ENCODE measurements at places on chromosomes 1 and 21. TPM values are rescaled to one million over a fixed set of nuclear protein-coding genes. Genes with fewer than 3 reads are reported as not detected.

DNA sequence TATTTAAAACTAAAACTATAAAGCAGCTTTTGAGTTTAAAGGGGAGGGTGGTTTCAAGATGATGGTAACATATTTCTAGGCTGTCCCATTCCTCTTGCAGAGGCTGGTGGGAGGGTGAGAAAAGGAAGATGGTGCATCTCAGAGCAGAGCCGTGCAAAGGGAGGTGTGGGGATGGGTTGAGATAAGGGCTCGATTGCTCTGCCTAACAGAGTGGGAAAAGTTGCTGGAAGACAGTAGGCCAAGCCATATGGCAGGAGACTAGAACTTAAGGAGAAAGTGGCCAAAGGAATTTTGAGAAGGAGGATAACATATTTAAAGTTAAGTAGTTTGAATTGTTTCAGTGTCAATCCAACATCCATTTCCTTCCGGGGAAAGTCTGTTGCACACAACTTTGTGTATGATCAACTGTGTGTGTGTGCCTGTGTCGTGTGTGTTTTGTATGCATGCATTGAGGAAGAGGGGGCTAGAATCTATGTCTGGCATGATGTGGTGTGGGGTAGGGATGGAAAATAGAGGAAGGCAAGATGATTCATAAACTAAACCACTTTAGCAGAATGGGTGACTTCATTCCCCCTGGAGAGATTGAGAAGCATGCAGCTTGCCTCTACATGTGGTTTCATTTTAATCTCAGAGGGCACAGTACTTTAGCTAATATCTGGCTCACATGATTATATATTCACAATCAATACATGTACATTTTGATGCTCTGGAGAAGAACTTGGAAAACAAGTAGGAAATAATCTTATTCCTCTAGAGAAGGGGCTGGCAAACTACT, 145.0 kb upstream of the DNAH14 start:
- no peak for DNase-seq

DNA sequence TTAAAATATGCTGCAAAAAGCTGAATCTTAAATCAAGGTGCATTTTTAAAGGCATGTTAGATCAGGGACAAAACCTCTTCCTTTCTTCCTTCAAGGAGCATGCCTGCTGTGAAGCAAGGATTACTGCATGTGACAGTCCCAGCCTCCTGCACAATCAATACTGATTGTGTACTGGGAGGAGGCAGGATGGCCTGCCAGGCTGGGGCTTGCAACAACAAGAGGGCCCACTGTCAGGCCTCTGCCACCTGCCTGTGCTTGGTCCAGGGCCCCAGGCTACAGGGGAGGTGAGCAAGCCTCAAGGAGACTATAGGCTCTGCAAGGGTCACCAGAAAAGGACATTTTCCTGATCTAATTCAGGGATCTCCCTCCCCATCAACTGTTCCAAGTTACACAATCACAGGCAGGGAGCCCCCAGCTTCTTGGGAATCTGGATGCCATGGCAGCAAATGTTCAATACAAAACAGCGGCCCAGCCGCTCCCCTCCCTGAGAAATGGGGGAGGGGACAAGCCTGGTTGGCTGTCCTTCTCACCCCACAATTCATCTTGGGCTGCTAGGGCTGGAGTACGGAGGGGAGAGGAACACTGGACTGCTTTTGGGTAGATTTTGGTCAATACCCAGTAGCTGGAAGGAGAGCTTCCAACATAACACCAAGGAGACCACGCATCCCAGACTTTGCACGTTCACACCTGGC, 76.7 kb downstream of the SSBP3 start:
- DNase-seq: no peak

DNA sequence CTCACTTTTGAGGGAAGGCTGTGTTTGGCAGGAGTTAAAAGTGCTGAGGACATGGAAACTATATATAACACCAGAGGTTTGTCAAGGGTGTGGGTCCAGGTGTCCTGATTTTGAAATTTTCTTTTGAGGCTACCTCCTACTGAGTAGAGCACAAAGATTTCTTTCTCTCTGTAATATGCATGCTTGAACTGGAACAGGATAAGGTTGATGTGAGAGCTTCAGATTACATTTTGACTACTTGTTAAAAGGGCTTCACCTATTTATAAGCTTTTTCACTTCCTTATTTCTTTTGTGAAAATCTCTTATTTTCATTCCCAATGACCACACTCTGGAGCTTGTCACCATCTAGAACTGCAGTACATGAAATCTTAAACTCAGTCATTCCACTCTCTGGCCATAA, 59.8 kb upstream of the PLA2G4A start:
- DNase-seq: no peak

GRCh38 chr1:78210175-78210574, 164.4 kb downstream of the GIPC2 start:
- no peak for DNase-seq

DNA sequence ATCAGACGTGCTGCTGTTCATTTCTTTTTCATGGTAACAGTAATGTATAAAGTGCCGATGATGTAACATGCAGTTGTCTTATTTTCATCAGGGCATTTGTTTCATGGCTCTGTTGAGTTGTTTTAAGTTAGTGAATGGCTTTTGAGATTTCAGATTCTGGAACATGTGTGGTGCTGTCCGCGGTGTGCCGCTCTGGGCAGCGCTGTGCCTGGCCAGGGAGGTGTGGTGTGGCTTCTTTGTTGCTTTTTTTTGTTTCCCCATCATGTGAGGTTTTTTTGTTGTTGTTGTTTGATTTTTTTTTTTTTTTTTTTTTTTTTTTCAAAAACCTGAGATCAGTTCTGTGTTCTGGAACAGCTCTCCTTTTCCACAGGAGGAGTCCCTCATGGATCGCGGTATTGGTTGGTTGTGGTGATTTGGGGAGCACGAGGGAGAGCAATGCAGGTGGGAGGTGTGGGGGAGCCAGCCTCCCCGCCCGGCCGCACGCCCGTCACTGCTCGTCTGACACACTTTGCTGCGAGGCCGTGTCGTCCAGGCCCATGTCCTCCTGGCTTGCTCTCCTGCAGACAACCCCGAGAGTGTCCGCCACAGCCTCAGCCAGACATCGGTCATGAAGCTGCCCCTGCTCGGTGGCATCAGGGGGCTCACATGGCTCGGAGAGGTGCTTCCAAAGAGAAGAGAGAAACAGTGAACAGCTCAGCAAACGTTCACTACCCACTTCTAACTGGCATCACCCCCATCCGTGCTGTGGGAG, 33.6 kb downstream of the NTPCR start:
- no peak for DNase-seq

- DNase-seq: no peak
These were observed 38.8 kb downstream of the DTL start for GRCh38 chr1:212074313-212074712.

- DNase-seq: no peak
These were observed 13.4 kb downstream of the VANGL2 start for GRCh38 chr1:160413716-160414115.

- peak; percentile 13 for DNase-seq
These were observed 111.9 kb downstream of the PTPN14 start for GRCh38 chr1:214439352-214440119.

GRCh38 chr1:9836632-9836960, 12.8 kb upstream of the CLSTN1 start:
- DNase-seq: no peak

DNA sequence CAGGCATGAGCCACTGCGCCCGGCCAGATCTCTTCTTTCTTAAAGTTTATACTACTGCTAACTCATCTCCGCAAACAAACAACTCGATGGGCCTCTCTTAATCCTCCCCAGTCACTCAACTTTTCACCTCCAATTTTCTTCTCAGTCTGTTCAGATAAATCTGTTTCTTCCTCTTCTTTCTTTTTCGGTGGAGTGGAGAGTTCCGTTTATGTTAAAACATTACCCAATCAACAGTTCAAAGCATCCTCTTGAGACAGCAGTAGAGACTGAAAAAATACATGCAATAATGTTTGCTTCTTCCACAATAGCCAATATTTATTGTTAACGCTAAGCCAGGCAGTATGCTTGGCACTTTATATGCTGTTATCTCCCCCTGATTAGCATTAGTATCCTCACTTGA, 1.4 kb upstream of the ANKRD13C start:
- no peak for DNase-seq

GRCh38 chr1:43495204-43495603, 35.5 kb upstream of the PTPRF start:
- no peak for DNase-seq

DNA sequence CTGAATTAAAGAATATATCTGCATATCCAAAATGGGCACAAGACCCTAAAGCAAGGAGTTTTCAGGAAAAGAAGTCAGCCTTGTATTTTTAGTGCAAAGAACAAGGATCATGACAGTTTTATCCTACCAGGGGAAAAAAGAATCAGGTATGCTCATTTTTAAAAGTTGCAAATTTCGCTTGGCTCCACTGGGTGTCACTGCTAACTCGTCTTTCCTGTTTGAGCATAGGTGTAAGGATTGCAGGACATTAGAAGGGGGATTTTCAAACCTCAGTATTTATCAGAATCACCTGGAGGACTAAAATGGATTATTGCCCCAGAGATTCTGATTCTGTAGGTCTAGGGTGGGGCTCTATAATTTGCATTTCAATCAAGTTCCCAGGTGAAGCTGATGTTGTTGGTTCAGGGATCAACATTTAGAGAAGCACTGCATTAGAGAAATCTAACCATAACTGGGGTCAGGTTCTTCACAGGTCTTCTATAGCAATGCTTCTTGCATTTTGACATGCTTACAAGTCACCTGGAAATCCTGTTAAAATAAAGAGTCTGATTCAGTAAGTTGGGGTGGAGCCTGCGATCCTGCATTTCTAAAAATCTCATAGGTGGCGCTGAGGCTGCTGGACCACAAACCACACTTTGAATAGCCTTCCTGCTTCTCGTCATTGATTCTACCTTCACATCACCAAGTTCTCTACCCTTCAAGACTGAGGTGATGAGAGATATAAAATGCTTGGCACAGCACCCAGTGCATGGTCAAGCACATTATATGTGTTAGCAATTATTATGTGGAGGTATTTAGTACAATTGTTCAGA, 39.6 kb downstream of the NUF2 start:
- no peak for DNase-seq

DNA sequence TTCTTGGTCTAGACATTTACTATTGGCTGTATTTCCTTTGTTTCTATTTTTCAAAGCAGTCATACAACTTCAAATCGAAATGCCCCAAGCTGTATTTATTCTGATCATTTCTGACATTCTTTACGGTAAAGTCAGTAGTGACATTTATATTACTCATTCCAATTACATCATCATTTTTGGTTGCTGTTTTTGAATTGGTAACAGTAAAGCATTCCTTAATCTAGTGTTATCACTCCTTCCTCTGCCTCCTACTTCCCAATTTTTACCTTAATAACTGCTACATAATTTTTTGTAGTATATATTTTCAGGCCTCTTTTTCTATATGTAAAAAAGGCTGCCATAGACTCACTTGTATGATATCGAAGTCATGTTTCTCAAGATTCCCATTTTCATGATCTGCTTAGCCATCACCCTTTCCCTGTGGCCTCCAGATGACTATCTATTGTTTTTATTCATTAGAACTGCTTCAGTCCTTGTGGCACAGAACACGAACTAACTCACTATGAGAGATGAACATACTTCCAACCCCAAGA, 167.2 kb downstream of the RUNX1 start:
- DNase-seq: no peak

- DNase-seq: no peak
These were observed 7.2 kb downstream of the INAVA start for GRCh38 chr1:200901796-200902444.

DNA sequence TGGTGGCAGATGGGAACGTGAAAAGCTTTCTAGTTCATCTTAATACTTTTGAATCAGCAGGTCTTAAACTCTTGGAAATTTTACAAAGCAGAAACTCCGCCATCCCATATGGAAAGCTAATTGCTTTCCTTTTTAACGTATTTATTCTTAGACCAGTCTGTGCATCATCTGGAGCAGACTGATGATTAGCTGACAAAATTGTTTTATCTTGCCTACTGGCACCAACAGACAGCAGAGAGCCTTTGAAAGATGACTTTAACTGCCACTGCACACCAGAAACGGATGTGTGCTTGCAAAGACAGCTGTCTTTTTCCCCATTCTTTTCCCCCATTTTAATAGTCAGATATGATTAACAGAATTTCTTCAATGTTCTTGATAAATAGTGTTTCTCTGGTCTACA, 97.0 kb downstream of the PLD5 start:
- DNase-seq: no peak

GRCh38 chr21:32134441-32135130, 144.3 kb downstream of the MIS18A start:
- no peak for DNase-seq

DNA sequence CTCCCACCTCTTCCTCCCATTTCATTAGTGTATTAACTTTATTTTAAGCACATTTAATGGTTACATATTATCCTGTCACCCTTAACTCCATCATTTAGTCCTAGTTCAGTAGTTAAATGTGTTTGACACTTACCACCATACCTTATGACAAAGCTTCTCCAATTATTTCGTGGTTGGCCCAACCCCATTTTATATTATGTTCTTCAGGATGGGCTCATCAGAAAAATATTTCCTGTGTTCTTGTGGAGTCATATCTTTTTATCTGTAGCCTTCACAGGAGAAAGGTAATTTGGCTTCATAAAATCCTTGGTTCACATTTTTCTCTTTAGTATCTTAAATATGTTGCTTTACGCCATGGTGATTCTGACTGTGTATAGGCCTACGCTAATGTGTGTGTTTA, 142.3 kb upstream of the COL6A1 start:
- no peak for DNase-seq

- peak; percentile 70 for DNase-seq
These were observed 3.3 kb downstream of the CDC42SE1 start for GRCh38 chr1:151056149-151056548.

DNA sequence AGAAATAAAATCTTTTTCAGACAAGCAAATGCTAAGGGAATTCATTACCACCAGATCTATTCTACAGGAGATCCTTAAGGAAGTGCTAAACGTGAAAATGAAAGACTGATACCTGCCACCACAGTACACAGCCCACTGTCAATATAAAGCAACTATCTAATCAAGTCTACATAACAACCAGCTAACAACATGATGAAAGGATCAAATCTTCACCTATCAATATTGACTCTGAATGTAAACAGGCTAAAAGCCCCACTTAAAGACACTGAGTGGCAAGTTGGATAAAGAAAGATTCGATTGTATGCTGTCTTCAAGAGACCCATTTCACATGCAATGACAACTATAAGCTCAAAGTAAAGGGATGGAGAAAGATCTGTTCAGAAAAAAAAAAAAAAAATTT, 492.4 kb downstream of the COL11A1 start:
- DNase-seq: no peak

The LCE1D gene
- not detected for polyA plus RNA-seq

The RAB29 gene
- 102 TPM for polyA plus RNA-seq

The MPZ gene
- not detected for polyA plus RNA-seq

The SLAMF1 gene
- 62.5 TPM for polyA plus RNA-seq

The ANGPTL1 gene
- polyA plus RNA-seq: not detected

The MCOLN2 gene
- 6.4 TPM for polyA plus RNA-seq

The LRRC71 gene
- not detected for polyA plus RNA-seq

The LCE1F gene
- polyA plus RNA-seq: not detected

The ACKR1 gene
- not detected for polyA plus RNA-seq

The TGFBR3 gene
- 34.5 TPM for polyA plus RNA-seq

The SPOCD1 gene
- not detected for polyA plus RNA-seq

The ANGPTL3 gene
- not detected for polyA plus RNA-seq

The UBL4B gene
- polyA plus RNA-seq: not detected

The ZP4 gene
- not detected for polyA plus RNA-seq

The GNAT2 gene
- polyA plus RNA-seq: not detected

The UBAP2L gene
- 74.5 TPM for polyA plus RNA-seq

The LAMTOR2 gene
- polyA plus RNA-seq: 151 TPM

Data from CD4-positive, alpha-beta memory T cell (primary cell).